HFF-Myc (cell line): ENCODE measurements at places on chromosomes 6 and 20.

DNA sequence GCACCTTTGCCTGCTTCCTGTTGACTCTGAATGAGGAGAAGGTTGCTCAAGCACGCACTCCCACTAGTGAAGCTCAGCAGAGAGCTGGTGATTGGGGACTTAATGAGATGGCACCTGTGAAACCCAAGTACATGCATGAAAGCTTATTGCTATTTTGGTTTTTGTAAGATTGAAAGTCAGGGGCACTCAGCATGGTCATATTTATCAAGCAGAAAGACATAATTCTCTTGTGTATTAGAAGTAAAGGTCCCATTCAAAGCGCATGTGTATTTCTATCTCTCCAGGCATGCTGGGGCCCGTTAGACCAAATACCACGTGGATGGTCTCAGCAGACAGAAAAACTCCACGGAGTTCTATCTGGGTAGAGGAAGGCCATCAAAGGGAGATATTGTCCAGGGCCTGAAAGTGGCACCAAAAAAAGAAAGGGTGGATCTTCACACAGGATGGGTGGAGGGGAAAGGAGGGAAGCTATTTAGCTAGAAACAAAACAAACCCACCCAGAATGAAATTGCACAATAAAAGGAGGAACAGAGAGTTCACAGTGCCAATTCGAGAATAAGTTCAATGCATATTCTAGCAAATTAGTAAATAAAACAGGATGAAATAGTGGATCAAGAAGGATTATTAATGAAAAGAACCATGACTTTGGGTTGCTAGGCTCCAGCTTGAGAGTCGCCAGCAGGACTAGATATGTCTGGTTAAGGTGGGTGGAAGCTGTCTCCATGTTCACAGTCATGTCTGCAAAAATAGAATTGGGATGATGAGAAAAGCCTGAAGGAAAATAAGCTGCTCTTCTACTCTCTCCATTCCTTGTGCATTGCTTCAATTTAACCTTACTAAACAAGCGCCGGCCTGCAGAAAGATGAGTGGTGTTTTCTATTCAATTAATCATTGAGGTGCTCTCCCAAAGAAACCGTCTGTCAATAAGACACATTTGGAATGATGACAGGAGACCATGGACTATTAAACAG lies 224.9 kb upstream of the DTNBP1 start:
- no peak for DNase-seq

DNA sequence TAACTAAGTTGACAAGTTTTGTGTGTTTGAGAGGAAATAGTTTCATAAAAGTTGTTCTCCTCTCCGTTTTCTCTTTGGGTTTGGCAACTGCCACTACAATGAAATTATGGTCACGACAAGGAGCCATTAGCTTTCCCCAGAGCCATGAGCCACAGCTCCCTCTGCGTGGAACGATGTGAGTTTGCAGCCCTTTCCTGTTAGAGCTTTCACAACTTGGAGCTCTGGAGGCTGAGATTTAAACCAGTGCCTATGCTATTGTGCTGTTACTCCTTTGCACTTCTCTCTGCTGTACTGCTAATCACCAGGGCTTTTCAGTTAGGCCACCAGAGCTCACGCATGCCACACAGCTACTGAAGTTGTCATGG lies 29.3 kb upstream of the TXNDC5 start:
- no peak for DNase-seq

DNA sequence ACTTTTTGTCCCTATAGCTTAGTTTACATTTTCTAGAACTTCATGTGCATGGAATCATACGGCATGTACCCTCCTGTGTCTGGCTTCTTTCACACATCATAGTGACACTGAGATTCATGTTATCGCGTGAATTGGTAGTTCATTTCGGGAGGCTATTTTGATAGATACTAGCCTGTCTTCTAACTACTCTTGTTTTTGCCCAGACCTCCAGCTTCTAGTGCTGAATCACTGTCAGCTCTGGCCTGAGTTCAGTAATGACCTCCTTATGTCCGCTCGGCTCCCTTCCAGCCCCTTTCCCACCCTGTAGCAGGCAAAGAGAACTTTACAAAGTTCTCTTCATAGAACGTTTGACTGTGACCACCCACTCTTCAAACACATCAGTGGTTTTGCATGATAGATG lies 14.1 kb downstream of the MYBL2 start:
- no peak for DNase-seq

DNA sequence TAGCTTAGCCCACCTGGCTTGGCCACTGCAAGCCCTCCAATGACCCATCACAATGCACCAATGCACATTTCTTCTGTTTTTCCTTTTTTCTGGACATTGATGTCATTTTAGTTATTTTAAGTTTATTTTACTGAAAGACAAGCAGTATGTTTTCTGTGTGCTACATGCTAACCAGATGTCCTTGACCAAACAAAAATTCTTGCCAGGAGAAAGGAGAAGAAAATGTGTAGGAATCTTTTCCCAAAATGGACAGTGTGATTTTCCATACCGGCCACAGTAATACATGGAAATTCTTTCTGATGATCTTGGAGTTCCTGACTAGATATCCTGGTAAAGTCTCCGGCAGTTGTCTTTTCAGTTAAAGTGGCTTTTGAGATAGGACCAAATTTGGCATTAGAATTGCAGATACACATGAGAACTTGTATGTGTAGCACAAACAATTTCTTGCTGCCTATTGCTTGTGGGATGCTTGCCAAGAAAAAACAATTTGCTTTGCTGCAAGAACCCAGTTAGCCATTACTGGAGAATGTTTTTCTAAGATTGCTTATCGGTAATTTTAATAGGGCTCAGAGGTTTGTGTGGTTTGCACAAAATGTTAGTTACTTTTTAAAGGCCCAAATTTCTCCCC lies 696.5 kb upstream of the CITED2 start:
- DNase-seq: no peak

- DNase-seq: peak; percentile 4
Measured at GRCh38 chr6:100719883-100720682, 161.0 kb downstream of the ASCC3 start.
